ENCODE measurements at places on chromosomes 6 and 20.

DNA sequence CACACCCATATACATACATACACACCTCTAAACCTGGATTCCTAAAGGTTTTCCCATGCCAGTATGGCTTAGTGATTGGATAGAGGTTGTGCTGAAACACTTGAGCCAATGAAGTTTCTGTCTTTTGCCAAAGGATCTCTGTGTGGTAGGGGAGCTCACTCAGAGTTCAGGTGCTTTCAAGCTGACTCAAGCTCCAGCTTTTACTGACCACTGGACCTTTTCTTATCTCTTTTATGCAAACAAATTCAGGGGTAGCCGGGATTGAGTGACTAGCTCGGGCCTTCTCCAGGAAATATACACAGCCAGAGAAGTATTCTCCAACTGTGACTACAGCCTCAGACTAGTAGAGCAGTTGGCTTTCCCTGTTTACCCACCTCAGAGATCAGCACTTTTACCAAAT, 21.5 kb upstream of the DSE start:
- DNase-seq: no peak

GRCh38 chr6:148898376-148899014, 151.7 kb downstream of the UST start:
- DNase-seq: peak; percentile 28

DNA sequence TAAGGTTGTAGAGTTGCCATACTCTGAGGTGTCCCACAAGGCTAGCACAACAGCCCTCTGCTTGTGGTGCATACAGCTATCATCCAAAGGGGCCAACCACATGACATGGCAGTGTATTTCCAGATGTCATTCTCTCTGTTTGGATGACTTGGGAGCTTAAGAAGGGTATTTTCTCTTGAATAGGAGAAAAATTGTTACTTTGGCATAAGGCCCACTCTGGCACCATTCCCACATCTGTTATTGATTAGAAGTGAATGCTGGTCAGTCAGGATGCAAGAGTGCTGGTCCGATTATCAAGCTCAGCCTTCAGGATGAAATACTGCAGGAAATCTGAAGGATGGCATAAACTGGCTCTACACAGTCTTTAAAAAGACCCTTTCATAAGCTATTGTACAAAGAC, 83.6 kb upstream of the C20orf144 start:
- DNase-seq: peak; percentile 61

DNA sequence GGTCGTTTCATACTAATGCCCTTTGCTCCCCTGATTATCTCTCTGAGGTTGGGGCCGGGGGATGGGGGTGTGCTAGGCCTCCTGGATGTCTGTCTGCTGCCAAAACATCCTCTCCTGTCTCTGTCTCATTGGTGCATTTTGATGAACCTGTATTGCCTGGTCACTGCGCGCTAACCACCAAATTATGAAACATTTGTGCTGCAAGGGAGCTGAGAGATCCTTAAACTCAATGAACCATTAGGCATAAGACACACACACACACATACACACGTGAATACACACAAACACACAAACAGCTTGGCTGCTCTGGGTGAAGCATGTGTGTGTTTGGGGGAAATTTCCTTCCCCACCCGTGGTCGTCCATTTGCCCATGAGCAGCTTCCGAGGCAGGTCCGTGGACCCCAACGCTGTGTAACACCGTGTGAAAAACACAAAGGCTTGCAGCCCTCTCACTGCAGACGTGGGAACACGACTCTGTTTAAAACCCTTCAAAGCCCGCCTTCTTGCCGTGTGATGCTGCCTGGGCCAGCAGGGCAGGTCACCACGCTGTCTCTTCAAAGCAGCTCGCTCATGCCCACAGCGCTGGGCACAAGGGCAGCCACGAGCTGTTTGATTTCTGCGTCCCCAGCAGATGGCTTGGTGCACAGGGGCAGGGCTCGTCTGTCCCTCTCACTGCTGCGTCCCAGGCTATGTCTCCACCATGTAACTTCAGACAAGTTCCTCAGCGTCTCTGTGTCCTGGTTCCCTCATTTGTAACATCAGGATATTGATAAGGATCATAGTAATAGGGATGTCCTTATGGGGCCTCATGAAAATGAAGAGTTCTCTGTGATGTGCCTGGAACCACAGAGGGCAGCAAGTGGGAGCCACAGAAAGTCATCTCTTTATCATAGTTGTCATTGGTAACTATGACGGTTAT, 96.8 kb downstream of the CDH26 start:
- DNase-seq: no peak

DNA sequence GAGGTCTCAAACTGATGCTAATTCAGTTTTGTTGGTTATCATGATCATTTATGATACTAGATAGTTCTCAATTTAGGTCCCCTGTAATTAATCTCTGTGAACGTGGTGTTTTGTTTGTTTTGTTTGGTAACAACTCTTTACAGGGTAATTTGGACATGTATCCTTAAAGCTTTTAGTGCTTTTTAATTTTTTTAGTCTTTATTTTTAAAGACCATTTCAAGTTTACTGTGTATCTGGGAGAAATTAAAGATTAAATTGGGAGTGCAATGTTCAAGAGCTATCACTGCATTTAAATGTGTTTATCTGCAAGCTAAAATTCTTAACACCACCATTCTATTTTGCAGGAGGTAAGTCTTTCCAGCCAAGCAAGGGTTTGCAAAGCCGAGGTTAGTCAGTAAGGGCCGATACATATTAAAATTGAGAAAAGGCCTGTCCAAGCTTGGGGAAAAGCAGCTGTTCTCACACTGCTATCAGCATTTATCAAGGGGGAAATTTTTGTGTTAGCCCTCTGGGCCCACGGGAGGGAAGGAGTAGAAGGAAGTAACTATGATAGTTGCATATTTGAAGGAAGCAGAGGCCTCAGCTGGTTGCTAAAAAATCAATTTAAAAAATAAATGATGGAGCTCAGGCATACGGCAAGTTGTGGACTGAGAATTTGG, 59.3 kb upstream of the ZNF217 start:
- DNase-seq: no peak

GRCh38 chr20:3900187-3900604, 11.0 kb downstream of the PANK2 start:
- no peak for DNase-seq

- no peak for DNase-seq
These were observed 39.5 kb upstream of the PREP start for GRCh38 chr6:105442369-105442768.

DNA sequence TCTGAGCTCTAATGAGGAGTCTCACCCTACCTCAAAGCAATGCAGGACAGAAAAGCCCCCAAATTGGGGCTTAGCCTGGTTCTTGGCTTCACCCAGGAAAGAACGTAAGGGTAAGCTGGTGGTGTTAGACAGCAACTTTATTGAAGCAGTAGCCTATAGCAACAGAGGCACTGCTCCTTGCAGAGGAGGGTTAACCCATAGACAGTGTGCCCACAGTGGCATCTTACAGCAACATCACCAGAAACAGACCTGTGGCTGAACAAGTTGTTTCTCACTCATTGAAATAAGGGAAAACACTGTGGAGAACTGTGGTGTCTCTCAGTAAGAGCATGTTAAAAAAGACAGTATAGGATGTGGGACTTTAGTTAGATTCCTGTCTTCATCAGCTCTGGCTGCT, 80.4 kb upstream of the SPTLC3 start:
- no peak for DNase-seq

DNA sequence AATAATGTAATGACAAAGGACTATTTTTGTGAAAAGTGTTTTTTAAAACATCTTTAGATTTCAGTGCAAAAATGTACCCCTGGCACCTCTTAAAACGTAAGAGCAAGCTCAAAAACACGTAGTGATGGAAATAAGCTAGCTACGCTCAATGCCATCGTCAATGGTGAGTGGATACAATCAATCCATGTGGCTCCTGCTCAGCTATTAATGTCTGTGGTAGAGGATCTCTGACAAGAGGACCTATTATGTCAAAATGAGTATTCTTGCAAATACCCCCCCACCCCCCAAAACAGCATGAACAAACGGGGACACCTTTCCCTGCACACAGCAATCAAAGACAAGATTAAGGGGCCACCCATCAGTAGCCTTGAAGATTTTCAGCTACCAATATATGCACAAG, 65.1 kb upstream of the PTGIS start:
- DNase-seq: no peak

GRCh38 chr6:157020881-157021343, 243.7 kb downstream of the ARID1B start:
- DNase-seq: peak; percentile 38

- peak; percentile 31 for DNase-seq
These were observed 195.4 kb downstream of the TBX18 start for GRCh38 chr6:84568971-84569370.

DNA sequence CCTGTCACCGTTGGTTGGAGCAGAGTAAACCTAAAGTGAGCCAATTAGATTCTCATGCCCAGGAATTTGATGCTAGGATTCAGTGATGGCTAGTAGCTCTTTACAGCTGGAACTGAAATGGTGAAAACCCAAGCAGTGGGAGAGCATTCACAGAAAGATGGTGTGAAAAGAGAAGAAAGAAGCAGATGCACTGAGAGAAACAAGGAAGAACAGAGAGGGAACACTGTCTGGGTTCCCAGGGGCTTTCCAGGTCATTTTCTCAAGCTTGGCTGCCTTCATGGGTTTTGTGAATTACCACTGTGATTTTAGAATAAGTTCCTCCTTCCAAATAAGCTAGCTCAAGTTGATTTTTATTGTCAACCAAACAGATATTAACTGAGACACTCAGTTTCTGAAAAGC, 104.1 kb upstream of the AKIRIN2 start:
- no peak for DNase-seq

- no peak for DNase-seq
These were observed 89.0 kb downstream of the IPCEF1 start for GRCh38 chr6:154267508-154268106.

DNA sequence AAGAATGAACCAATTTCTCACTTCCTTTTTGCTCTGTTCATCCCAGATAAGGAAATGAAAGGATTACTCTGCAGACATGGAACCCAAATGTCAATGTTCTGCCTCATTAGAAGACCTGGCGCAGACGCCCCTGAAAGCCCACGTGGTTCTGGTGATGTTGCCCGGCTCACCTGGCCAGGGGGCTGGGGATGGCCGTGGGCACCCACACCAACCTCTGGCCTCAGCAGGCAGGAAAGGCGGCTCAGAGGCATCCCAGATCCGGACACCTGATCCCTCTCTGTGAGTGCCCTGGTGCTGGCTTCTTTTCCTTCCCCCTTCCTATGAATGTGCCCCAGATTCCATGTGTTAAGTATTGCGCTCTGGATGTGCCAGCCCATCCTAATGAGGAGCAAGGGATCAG, 33.6 kb downstream of the CDH4 start:
- DNase-seq: no peak

DNA sequence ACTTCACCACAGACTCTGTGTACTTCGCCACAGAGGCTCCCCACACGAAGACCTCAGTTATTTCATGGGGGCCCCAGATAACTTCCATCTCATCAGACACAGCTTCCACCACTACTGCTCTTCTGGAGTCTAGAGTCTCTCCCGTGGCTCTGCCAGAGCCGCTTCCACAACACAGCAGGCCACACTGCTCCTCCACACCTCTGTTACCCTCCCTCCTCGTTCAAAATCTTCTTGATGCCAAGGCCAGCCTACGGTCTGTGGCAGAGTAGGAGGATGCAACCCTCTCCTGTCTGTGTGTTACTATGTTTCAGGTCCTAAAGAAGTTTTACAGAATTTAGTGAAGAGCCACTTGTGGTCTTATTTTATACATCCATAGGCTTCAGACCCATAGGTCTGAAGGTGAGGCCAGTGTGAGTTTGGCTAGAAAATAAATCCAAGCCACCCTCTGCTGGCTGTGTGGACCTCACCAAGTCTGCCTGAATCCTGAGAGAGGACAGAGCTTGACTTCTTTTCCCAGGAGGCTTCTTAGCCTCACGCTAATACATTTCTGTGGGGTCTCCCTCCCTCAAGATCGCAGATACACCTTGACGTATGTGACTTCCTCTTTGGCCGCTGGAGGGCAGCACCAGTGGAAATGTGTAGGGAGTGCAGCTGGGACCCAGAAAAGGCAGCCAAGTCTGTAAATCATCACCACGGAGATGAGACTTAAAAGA, 197.7 kb downstream of the FAXC start:
- peak; percentile 1 for DNase-seq

GRCh38 chr6:26500102-26500501, at the start of gene BTN1A1:
BTN1A1 (plus strand) TSS chr6:26500303; CDS start chr6:26501287, 984 bp downstream.
- no peak for DNase-seq

- no peak for DNase-seq
These were observed 39.7 kb downstream of the ZC3H12D start for GRCh38 chr6:149445095-149445466.

DNA sequence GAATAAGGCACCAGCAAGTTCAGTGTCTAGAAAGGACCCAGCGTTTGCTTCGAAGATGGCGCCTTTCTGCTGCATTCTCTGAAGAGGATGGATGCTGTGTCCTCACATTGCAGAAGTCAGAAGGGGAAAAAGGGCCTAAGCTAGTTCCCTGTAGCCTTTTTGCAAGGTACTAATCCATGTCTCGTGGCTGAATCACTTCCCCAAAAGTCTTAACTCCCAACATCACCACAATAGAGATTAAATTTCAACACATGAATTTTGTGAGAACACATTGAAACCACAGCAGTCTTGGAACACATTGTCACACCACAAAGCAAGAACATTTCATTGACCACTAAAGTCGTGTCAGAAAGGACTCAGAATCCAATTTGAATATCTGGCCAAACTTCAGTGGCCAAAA, 42.1 kb downstream of the KLHL31 start:
- DNase-seq: no peak

DNA sequence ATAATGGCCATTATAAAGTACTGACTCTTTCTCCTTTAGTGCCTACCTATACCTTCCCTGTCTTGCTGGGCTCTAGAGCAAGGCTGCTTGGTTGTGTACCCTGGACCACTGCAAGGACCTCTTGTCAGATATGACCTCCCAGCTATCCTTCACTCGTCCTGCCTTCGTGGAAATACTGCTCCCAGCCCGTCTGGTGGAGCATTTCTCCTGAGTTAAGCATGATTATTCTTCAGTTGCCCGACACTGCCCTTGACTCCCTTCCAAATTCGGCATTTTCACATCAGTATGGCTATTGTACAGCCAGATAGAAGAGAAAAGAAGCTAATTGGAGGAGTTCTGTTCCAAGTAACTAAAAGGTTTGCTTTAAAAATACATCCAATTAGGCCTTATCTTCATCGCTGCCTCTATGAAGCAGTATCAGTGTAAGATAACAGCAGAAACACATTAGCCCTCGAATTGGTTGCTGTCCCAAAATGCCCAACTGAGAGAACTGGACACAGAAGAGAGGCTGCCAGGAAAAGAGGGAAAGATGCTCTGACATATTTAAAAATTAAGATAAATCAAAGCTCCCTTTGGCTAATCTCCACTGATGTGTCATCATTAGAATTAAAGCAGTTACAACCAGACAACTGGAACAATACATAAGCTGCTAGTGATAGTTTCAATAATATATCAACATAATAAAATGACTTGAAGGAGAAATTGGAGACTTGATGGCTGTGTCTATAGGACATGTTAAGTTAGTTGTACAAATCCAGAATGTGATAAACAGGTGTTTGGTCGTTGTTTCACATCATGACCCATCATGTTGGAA, 54.4 kb downstream of the OPRM1 start:
- DNase-seq: no peak

- no peak for DNase-seq
These were observed 85.3 kb upstream of the FOXP4 start for GRCh38 chr6:41460742-41461336.
